Testis (tissue), 5 donors: ENCODE measurements at places on chromosomes 6 and 20.

GRCh38 chr20:62466072-62466760 lies 9.6 kb downstream of the GATA5 start:
- H3K27me3 ChIP-seq, result no peaks in the 10 kb centered on the region
- no peak for DNase-seq
- peaks cover 5% of the 10 kb centered on the region for H3K4me1 ChIP-seq
- no peaks in the 10 kb centered on the region for H3K36me3 ChIP-seq
- H3K4me3 ChIP-seq, result no peak overlapping the region

- peak; percentile 98 for DNase-seq
- H3K4me3 ChIP-seq, result peak within 1 kb of the TSS; percentile 93
- H3K4me1 ChIP-seq, result peaks cover 18% of the 10 kb centered on the region
- H3K36me3 ChIP-seq, result no peaks in the 10 kb centered on the region
- H3K27ac ChIP-seq, result peak within 1 kb of the TSS; percentile 96
Measured at GRCh38 chr6:30212865-30213666, at the start of gene TRIM26. Gene TRIM26, minus strand, starts transcription at chr6:30213406. Its CDS starts 14,303 bp downstream, at chr6:30199103.

GRCh38 chr6:37338745-37339255 lies 15.0 kb upstream of the RNF8 start:
- no peak overlapping the region for H3K4me3 ChIP-seq
- H3K36me3 ChIP-seq, result no peaks in the 10 kb centered on the region
- H3K27ac ChIP-seq, result no peak overlapping the region
- no peaks in the 10 kb centered on the region for H3K27me3 ChIP-seq

GRCh38 chr6:9225441-9225871 lies 790.1 kb upstream of the SLC35B3 start:
- no peak for DNase-seq
- H3K4me1 ChIP-seq, result no peaks in the 10 kb centered on the region
- H3K27me3 ChIP-seq, result no peaks in the 10 kb centered on the region
- H3K4me3 ChIP-seq, result no peak overlapping the region
- H3K27ac ChIP-seq, result no peak overlapping the region

DNA sequence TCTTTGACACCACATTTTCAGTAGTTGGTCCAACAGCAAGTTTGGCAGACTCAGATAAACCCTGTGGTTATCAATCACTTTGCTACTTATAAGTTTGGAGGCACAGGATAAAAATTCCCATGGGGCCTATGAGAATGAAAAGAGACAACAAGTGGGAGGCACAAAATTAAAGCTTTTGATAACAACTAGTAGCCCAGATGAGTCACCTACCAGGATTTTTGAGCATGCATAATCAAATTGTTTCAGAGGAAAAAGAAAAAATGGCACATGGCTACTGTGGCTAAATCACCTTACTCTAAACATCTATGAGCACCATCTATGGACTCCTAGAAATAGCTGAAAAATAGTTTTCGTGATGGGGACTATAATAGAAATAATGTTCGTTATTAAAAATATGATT lies 40.8 kb upstream of the BMP5 start:
- H3K27me3 ChIP-seq, result no peaks in the 10 kb centered on the region
- no peaks in the 10 kb centered on the region for H3K36me3 ChIP-seq
- DNase-seq, result no peak
- H3K27ac ChIP-seq, result no peak overlapping the region
- no peak overlapping the region for H3K4me3 ChIP-seq
- H3K4me1 ChIP-seq, result no peaks in the 10 kb centered on the region

DNA sequence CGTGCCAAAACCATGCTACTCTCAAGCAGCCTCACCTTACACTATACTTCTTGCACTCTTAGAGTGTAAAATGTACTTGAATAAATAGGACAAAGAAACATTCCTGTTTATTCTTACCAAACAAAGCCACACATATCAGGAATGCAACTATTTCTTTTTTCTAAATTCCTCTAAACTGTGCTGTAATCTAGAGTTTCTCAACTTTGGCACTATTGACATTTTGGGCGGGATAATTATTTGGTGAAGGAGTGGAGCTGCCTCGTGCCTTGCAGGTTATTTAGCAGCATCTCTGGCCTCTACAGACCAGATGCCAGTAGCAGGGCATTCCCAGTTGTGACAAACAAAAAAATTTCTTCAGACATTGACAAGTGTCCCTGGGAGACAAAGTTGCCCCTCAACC lies 86.9 kb downstream of the PHACTR1 start:
- DNase-seq, result no peak
- H3K4me3 ChIP-seq, result no peak overlapping the region
- H3K27ac ChIP-seq, result no peak overlapping the region

- peak overlapping the region; percentile 31 for H3K27ac ChIP-seq
- no peaks in the 10 kb centered on the region for H3K36me3 ChIP-seq
Measured at GRCh38 chr20:46899621-46900020, 5.0 kb downstream of the EYA2 start.

GRCh38 chr20:13353261-13353945 lies 132.3 kb downstream of the ISM1 start:
- H3K36me3 ChIP-seq, result no peaks in the 10 kb centered on the region
- no peak for DNase-seq
- H3K4me3 ChIP-seq, result no peak overlapping the region
- no peaks in the 10 kb centered on the region for H3K4me1 ChIP-seq

- peak overlapping the region; percentile 78 for H3K27ac ChIP-seq
- H3K4me1 ChIP-seq, result peaks cover 22% of the 10 kb centered on the region
- H3K4me3 ChIP-seq, result no peak overlapping the region
- H3K27me3 ChIP-seq, result no peaks in the 10 kb centered on the region
- peak; percentile 58 for DNase-seq
- H3K36me3 ChIP-seq, result no peaks in the 10 kb centered on the region
Measured at GRCh38 chr6:46243754-46244153, 73.0 kb upstream of the ENPP5 start.
